Glutamatergic neuron (in vitro differentiated cells): ENCODE measurements at places on chromosomes 3 and 15. TPM values are rescaled to one million over a fixed set of nuclear protein-coding genes. Genes with fewer than 3 reads are reported as not detected.

- H3K27ac ChIP-seq = no peak overlapping the region
- no peaks in the 10 kb centered on the region for H3K27me3 ChIP-seq
- peaks cover 15% of the 10 kb centered on the region for H3K4me1 ChIP-seq
- DNase-seq = no peak
Measured at GRCh38 chr15:33344111-33344510, 33.3 kb downstream of the RYR3 start.

DNA sequence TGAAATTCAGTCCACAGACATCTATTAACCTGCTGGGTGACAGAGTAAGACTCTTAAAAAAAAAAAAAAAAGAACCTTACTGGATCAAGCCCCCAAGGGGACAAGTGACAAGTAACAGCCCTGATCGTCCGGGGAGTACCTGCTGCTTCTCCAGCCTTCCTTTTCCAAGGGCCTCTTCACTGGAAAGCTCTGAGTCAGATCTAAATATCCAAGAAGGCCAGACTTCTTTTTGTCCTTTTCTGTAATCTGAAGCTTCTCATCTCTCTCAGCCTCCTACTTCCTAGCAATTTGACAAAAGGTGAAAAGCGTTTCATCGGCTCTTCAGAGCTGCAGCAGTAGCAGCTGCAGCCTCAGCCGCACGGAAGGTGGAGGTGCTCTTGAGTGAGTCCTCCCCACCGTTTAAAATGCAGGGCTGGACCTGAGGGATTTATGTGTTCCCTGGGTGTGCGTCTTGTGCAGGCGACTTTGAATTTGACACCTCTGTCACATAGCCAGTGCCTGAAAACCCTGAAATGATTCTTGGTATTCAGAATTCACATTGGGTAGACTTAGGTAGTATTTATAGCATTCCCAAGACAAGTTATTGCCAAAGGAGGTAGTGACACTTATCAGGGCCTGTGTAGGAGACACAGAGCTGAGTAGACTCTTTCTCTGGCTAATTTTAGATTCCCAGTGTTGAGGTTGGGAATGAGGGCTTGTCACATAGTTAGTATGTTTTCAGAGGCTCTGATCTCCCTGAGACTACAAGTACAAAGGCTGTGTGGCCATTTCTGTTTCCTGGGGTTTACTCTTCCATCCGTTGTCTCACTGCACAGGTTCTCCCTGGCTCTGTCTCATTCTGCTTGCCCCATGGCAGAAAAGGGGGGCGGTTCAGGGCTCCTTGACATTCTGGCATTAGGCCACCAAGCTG, 291.2 kb upstream of the C2CD4B start:
- no peak for DNase-seq
- peaks cover 13% of the 10 kb centered on the region for H3K4me1 ChIP-seq
- no peak overlapping the region for H3K4me3 ChIP-seq
- H3K36me3 ChIP-seq = no peaks in the 10 kb centered on the region
- H3K27ac ChIP-seq = no peak overlapping the region

- no peak overlapping the region for H3K4me3 ChIP-seq
- no peaks in the 10 kb centered on the region for H3K36me3 ChIP-seq
- DNase-seq = no peak
Measured at GRCh38 chr3:53642211-53642610, 147.8 kb downstream of the CACNA1D start.

- peaks cover 9% of the 10 kb centered on the region for H3K4me1 ChIP-seq
- peak overlapping the region; percentile 86 for H3K4me3 ChIP-seq
- peaks cover 45% of the 10 kb centered on the region for H3K27me3 ChIP-seq
- peak; percentile 72 for DNase-seq
Measured at GRCh38 chr15:96330064-96330449, 443 bp upstream of the NR2F2 start.

DNA sequence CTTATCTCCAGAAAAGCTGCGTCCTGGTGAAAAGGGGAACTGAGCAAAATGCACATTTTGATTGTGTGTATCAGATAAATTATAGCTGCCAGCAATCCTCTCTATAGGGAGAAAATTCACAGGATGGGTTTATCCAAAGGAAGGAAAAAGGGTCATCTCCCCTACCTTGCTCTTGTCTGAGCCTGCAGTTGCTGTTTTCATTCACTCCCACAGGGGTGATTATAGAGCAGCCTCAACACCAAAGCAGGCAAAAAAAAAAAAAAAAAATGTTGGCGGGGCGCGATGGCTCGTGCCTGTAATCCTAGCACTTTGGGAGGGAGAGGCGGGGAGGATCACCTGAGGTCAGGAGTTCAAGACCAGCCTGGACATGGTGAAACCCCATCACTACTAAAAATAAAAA, 333.7 kb downstream of the ROBO2 start:
- H3K27me3 ChIP-seq = no peaks in the 10 kb centered on the region
- H3K27ac ChIP-seq = no peak overlapping the region
- no peak for DNase-seq
- H3K4me1 ChIP-seq = peaks cover 5% of the 10 kb centered on the region
- no peak overlapping the region for H3K4me3 ChIP-seq
- no peaks in the 10 kb centered on the region for H3K36me3 ChIP-seq

- H3K27me3 ChIP-seq = no peaks in the 10 kb centered on the region
- H3K4me3 ChIP-seq = no peak overlapping the region
- H3K27ac ChIP-seq = no peak overlapping the region
- peaks cover 19% of the 10 kb centered on the region for H3K4me1 ChIP-seq
- peaks cover 4% of the 10 kb centered on the region for H3K36me3 ChIP-seq
Measured at GRCh38 chr3:117531078-117531767, 821.6 kb downstream of the TUSC7 start.

DNA sequence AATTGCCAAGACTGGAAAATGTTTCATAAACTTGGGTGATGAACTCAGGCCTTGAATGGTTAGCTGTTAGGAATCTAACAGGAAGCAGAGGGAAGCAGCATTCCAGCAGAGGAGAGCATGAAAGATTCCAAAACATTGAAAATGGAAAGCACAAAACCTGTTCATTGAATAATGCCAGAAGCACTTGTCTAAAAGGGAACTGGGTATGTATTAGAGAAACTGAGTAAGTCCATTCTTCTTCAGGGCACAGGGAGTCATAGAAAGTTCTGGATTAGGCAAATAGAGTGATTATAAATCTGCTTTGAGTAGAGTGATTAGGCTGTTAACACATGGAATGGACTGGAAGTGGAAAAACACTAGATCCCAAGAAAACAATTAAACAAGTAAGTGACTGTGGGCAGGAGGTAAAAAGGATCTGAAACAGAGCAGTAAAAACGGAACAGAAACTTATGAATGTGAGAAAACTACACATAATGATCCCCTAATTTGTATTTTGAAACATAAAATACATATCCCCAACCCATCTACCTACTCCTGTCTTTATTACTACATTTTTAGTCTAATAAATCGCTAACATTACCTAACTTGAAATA, 343.4 kb downstream of the TBC1D5 start:
- H3K4me1 ChIP-seq = no peaks in the 10 kb centered on the region
- H3K27me3 ChIP-seq = no peaks in the 10 kb centered on the region
- no peak overlapping the region for H3K27ac ChIP-seq
- H3K4me3 ChIP-seq = no peak overlapping the region
- H3K36me3 ChIP-seq = no peaks in the 10 kb centered on the region

- peaks cover 7% of the 10 kb centered on the region for H3K36me3 ChIP-seq
- H3K27ac ChIP-seq = peak overlapping the region; percentile 90
- H3K4me3 ChIP-seq = peak overlapping the region; percentile 96
- peaks cover 7% of the 10 kb centered on the region for H3K27me3 ChIP-seq
- peak; percentile 56 for DNase-seq
Measured at GRCh38 chr15:56919609-56920366, 1.3 kb downstream of the TCF12 start.

FANCD2OS gene
- not detected for total RNA-seq

CDCP1 gene
- 0.71 TPM for total RNA-seq

CSPG4 gene
- total RNA-seq = 1.1 TPM

KLHL40 gene
- total RNA-seq = 0.44 TPM

EXD1 gene
- not detected for total RNA-seq

AQR gene
- 36.8 TPM for total RNA-seq

CASR gene
- total RNA-seq = not detected

STX19 gene
- not detected for total RNA-seq
